ENCODE measurements at places on chromosomes 13 and 19.

GRCh38 chr13:45863709-45864590, 12.4 kb upstream of the SIAH3 start:
- no peak for DNase-seq

DNA sequence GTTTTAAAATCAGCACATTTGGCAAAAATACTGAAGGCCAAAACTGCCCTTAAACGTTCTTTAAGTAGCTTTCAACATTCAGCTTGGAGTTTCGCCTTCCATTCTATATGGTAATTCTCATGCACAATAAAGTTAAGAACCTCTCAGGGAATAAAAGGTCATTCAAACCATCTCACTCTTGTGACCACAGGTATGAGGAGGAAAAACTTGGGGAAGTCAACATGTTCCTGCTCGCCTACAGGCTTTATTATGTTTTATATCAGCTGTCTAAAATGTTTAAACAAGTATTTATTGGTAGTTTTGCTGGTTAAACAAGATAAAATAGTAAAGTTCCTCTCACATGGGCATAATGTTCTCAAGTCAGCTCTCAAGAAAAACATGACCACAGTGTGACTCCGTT, 19.9 kb upstream of the TM9SF2 start:
- DNase-seq: no peak

GRCh38 chr19:44645407-44646048, 1.8 kb downstream of the PVR start:
- no peak for DNase-seq

DNA sequence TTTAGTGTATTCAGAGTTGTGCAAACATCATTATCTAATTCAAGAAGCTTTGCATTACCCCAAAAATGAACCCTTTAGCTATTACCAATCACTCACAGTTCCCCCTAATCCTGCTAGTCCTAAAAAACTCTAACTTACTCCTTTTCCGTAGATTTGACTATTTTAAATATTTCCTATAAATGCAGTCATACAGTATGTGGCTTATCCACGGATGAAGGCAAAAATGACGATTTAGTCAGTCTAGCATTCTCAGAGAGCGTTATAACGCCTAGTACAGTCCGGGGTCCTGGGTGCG, 587 bp upstream of the ZNF383 start:
- no peak for DNase-seq

GRCh38 chr19:46218160-46218559, 11.4 kb upstream of the IGFL1 start:
- no peak for DNase-seq

- no peak for DNase-seq
Observed at GRCh38 chr19:58531034-58531840, 11.6 kb upstream of the ZBTB45 start.

DNA sequence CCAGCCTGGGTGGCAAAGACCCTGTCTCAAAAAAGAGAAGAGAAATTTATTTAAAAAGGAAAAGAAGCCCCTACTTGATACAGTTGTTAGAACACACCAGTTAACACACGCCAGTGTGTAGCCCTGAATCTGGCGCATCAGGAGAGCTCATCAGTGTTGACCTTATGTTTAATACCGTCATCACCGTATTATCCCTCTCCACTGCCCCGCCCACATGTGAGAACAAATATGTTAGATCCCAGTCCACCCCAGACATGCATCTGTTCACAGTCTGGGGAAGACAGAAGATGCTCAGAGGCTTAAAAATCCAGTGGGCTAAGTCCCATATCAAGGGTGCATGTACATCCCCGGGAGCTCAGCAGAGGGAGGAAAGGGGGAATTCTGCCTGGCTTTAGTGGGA, 155.2 kb downstream of the DPF1 start:
- DNase-seq: no peak

DNA sequence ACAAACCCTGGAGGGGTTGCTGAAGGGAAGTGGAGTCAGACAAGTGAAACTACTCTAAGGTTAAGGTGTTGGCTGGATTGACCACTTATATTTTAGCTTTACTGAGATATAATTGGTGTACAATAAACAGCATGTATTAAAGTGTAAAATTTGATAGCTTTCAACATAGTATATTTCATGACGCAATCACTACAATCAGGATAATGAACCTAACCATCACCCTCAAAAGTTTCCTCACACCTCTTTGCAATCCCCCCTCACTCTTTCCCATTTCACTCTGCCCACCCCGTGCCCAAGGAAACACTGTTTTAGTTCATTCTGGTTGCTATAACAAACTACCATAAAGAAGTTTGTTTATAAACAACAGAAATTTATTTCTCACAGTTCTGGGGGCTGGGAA, 508.0 kb downstream of the FGF9 start:
- no peak for DNase-seq

DNA sequence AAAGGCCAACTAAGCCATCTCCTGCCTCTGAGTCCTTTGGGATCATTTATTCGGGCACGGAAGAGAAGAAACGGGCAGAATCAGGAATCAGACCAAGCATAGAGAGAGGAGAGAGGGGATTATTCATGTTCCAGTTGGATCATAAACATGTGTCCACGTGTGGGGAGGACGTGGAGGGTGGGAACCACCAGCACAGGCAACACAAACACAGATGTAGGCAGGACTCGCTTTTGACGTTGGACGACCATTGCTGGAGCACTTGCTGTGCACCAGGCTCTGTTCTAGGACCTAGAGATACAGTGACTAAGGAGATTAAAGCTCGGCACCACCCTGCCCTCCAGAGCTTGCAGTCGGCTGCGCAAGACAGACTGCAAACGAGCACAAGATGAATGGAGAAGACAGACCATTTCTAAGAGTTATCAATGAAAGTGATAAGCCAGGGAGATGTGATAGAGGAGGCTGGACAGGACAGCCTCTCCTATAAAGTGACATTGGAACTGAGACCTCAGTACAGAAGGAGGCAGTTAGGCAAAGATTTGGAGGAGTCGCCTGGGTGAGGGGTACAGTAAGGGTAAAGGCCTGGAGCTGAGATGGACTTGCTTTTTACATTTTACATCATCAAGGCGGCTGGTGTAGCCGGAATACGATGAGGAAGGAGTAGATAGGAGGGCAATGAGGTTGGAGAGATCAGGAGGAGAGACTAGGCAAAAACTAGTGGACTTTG, 716 bp downstream of the SH2D3A start:
- no peak for DNase-seq

DNA sequence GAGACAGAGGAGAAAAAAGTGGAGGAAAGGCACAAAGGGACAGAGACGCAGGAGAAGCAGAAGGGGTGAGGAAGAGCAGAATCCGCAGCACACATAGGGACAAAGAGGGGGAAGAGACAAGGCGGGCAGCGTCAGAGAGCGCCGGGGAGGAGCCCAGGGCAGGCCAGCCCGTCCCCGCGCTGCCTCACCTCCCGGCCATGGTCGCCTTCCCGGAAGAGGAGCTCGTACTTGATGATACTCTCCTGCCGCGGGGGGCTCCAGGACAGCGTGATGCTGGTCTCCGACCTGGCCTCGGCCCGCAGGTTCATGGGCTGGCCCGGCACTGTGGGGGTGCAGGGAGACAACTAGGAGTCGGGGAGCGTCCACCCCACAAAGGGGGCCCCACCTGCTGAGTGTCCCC, 100.6 kb downstream of the PTPRS start:
- no peak for DNase-seq

GRCh38 chr13:98761126-98761985, 8.9 kb upstream of the SLC15A1 start:
- no peak for DNase-seq

GRCh38 chr19:41845051-41845590, 279 bp downstream of the DMRTC2 start:
- no peak for DNase-seq

DNA sequence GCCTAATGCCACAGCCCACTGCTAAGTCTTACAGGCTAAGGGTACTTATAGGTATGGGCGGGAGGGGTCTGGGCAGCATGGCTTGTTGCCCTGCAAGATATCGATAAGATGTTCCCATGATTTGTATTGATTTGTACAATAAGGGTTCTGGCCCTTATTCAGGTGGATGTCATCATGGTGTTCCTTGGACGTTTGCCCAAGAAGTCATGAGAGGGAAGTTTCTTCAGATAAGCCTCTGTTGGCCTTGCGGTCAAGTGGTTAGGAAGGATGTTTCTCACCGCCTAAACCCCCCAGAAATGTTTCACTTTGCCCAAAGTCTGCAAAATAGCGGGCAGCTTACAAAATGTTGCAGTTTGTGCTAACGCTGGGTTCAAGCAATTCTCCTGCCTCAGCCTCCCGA, 7.3 kb downstream of the PARP4 start:
- DNase-seq: no peak

GRCh38 chr19:2726904-2727639, 5.9 kb upstream of the DIRAS1 start:
- DNase-seq: no peak

GRCh38 chr13:59837101-59837500, 326.6 kb downstream of the DIAPH3 start:
- DNase-seq: no peak

DNA sequence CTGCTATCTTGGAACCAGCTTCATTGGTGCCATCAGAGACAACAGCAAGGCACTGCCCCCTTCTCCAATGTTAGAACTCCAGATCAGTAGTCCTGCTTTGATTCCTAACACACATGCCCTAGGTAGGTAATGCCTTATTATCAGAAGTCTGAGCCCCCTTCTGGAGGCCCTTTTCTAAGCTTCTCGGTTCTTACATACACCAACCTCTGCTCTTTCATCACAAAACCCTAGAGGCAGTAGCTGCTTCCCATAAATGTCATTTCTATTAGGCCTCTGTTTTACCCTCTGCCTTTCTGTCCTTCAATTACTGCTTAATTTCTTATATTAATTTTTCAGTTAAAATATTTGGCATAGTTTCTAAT, 65.3 kb upstream of the KLHL1 start:
- DNase-seq: no peak

- DNase-seq: no peak
Observed at GRCh38 chr19:43754253-43754502, 584 bp downstream of the SMG9 start.

DNA sequence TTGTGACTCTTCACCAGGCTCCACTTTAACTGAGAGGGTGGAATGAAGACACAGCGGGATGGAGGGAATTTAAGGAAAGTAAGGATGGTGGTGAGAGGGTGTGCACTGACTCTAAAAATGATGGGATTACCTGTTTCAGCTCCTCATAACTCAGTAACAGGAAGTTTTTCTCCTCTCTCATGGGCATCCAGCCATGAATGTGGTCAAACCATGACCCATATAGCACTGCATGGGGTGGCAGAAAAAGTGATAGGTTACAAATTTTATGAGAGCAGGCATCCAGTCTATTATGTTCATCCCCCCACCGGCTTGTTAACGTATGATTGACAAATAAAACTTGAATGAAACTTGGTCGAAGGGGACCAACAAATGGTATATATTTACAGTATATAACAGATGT, 7.2 kb downstream of the SULT2A1 start:
- DNase-seq: no peak

DNA sequence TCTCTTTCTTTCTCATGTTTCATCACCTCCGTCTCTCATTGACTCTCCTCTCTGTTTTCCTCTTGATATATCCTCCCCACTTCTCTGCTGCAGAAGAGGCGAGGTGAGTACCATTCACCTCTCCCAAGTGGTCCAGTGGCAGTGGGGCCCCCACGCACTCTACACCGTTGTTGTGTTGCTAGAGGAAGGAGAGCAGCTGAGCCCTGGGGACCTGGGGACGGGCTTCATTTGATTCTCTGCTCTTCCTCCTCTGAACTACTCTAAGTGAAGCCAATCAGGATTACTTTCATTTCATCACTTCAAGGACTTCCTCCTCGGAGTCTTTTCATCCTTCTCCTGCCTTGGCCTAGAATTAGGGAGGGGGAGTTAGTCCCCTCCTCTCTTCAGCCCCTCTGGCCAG, 64.6 kb downstream of the CCNE1 start:
- DNase-seq: no peak

GRCh38 chr13:77172650-77173049, 145.7 kb upstream of the FBXL3 start:
- DNase-seq: no peak

- no peak for DNase-seq
Observed at GRCh38 chr19:6021878-6022569, 44.1 kb upstream of the RANBP3 start.

- no peak for DNase-seq
Observed at GRCh38 chr13:75050419-75051046, 431.4 kb downstream of the TBC1D4 start.

GRCh38 chr19:33503030-33503429, 18.6 kb downstream of the PEPD start:
- DNase-seq: no peak

- no peak for DNase-seq
Observed at GRCh38 chr19:17790059-17790780, 4.7 kb upstream of the B3GNT3 start.

DNA sequence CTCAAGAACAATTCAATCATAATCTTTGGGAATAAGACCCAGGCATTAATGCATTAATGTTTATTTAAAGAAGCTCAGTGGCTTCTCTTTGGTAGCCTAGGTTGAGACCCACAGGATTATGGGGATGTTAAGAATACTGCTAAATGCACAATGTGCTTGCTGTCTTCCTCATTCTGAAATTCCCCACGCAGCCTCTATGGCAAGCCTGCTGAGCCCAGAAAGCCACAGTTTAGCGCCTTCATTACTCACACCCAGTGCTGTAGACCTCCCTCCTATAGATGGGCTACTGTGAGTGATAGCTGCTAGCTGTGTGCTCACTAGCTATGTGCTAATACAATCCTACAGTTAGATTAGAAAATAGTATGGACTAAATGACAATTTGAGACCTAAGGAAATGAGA, 90.6 kb downstream of the TNFSF13B start:
- no peak for DNase-seq

DNA sequence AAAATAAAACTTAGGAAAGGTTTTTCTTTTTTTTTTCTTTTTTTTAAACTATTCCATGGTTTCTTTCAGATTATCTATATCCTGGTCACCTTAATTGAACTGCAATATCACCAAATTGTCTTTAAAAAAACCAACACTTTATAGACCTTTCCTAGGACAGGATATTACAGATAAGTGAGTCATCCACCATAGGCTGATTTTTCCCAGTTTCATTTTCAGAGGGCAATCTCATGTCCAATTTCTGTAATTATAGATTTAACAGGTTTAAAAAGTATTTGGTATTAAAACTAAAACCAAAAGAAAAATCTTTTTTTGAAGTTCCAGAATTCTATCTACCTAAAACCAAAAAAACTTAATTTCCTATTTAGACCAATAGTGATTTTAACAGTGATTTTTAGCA, 13.2 kb downstream of the SPART start:
- no peak for DNase-seq

- no peak for DNase-seq
Observed at GRCh38 chr13:75812751-75813181, 176.6 kb downstream of the LMO7 start.

GRCh38 chr19:2783781-2784145, 690 bp upstream of the SGTA start:
- DNase-seq: no peak

DNA sequence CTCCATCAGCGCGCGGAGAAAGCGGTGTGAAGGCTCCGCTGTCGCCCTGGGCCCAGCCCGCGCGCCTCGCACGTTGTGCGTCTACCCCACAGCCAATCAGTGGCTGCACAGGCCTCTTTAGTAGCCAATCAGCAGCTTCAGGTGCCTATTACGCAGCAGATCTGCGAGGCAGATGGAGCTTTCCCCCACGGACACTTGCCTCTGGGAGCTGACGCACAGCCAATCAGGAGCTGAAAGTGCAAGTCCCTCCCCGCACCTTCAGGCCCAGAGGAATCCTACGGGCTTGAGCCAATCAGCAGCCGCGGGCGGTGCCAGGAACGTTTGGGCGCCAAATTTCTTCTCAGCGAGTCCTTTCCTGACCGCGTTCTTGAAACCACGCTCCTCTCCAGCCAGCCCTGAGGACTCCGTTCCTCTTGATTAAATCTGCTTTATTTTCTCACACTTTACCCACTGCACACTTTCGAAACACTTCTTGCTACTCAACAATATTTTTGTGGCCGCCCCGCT, 39.9 kb downstream of the SIGLEC7 start:
- no peak for DNase-seq

All from SIG-M5 (cell line).